ENCODE measurements at places on chromosomes 6 and 20.

DNA sequence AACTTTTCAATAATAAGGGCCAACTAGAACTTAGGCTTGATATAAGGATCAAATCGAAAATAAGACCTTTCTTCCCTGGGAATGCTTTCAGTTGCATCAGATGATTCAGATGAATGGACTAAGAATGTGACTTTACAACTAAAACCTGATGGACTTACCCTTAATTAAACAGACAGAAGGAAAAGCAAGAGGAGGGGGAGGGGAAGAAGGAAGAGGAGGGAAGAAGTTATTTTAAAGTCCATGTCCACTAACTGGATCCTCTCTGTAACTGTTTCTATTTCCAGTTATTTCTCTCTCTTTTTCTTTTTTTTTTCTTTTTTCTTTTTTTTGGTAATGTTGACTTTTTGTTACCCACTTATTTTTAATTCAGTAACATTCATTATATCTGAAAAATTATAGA lies 486.0 kb downstream of the MAFB start:
- DNase-seq: no peak

DNA sequence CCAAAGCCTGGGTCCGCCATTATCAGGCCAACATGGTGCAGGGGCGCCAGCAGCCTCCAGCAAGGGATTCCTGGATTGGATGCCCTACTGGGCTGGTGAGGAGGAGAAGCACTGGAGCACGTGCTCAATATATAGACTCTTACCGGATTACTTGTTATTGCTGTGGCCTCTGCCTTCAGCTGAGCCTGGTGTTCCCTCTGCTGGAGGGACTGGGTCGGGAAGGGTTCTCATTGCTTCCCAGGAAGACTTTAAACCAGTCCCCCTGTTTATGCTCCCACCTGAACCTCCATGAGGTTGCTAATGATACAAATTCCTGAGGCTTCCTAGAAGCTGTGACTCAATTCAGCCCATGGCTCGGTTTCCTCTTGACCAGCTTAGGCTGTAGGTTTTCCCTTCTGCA lies 186.7 kb upstream of the ARID1B start:
- DNase-seq: no peak

DNA sequence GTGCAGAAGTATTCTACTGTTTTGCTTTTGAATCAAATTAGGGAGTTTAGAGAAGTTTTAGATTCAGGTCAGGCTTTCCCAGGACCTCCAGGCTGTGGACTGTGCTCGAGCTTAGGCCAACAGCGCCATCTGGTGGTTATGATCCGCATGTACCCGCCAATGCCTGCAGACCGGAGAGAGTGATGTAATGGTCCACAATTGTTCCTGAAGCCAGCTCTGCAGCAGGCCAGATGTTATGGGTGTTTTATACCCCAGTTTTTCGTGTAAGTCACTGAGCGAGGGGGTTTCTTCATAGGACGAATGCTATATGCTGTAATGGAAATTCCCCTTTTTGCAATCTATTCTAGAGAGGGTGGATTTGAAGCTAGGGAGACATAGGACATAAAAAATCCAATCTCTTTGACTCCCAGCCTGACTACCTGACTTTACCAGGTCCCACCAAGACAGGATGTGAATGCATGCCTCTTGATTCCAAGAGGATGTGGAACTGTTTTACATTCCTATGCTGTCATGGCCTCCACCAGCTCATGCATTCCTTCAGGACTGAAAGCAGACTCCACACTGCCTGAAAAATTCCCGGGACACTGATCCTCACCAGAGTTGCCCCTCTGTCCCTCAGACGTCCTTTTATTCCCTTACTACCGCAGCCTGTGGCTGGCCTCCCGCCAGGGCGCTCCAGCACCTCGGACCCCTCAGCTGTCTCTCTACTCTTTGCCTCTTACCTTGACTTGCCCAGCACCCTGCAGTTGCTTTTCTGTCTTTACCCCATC lies 41.2 kb upstream of the LY86 start:
- peak; percentile 78 for DNase-seq

- no peak for DNase-seq
Measured at GRCh38 chr6:68891419-68891818, 256.3 kb downstream of the ADGRB3 start.

DNA sequence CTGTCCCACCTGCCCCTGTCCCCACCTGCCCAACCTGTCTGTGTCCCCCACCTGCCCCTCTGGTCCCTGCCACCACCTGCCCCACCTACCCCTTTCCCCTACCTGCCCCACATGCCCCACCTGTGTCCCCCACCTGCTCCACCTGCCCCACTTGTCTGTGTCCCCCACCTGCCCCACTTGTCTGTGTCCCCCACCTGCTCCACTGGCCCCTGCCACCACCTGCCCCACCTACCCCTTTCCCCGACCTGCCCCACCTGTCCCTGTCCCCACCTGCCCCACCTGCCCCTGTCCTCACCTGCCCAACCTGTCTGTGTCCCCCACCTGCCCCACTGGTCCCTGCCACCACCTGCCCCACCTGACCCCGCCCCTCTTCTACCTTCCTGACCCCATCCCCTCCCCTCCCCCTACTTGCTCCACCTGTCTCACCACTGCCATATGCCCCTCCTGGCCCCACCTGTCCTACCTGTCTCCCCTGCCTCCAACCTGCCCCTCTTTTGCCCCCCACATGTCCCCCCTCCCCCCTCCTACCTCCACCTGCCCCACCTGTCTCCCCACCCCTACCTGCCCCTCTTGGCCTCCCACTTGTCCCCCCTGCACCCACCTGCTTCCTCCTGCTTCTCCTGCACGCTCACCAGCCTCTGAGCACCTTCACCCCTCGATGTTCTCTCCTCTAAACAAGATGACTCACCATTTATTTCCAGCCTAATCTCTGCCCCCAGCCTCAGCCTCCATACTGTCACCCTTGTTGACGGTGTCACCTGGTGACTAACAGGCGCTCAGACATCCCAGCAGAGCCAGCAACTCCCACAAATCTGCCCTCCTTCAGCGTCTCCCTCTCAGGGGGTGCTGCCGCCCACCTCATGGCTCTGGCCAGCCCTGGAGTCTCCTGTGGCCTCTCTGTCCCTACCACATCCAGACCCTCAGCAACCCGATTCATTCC lies 5.6 kb upstream of the MYT1 start:
- no peak for DNase-seq

DNA sequence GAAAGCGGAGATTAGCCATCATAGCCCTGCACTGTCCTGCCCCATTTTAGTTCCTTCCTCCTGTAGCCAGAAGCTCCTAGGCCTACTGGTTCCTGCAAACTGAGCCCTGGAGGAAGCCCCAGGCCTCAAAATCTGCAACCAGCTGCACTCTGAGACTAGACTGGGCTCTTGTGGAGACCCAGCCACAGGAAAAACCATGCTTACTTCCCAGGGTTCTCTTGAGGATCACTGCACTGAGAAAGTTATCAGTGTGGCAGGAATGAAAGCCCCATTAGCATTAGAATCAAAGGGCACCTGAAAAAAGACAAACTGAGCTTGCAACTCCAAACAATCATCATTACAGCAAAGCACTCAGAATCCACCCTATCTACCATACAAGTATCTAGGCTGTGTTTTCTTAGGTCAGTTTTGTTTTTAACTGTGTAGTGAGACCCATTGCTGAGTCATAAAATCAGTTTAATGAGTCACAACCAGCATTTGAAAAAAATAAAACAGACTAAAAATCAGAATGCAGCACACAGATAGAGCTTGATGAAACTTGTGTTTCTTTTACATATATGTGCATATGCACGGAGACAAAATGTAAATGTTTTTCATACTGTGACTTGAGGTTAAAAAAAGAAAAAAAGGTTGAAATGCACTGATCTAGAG lies 91.0 kb downstream of the UNC5CL start:
- DNase-seq: no peak

- no peak for DNase-seq
Measured at GRCh38 chr6:101853231-101854085, 459.9 kb downstream of the GRIK2 start.

DNA sequence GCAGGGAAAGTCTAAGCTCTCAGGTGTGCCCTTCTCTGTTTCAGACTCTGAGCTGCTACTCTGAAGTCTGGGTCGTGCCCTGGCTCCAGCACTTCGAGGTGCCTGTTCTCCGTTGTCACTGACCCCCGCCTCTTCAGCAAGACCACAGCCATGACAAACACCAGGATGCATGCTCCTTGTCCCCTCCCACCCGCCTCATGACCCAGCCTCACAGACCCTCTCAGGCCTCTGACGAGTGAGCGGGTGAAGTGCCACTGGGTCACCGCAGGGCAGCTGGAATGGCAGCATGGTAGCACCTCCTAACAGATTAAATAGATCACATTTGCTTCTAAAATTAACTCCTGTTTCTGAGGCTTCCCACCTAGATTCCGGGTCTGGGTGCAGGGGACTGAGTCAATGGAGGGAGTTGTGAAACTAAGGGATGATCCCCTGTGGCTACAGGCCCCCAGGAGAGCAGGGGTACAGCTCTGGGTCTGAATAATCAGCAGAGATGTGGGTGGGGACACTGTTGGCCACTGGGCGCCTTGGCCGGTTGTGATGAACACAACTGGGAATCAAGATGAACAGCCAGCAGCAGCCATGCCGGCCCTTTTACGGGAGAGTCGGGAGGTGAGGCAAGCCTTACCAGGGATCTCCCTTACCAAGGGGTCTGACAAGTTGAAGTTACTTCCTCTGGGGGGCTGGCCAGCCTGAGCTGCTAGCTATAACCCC lies 10.7 kb downstream of the CST7 start:
- no peak for DNase-seq

DNA sequence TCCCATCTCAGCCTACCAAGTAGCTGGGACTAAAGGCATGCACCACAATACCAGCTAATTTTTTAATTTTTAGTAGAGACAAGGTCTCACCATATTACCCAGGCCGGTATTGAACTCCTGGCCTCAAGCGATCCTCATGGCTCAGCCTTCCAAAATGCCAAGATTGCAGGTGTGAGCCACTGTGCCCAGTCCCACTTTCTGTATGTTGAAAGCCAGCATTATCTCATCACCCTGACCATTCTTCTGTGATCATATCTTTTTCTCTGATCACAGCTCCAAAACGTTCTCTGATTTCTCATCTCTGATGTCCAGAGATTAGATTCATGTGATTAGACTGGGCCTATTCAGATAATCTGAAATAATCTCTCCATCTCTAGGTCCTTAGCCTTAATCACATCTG lies 337.7 kb downstream of the TPBG start:
- no peak for DNase-seq

GRCh38 chr6:144460327-144461095 lies 175.4 kb downstream of the UTRN start:
- DNase-seq: no peak

- DNase-seq: no peak
Measured at GRCh38 chr6:122020588-122021264, 378.7 kb upstream of the HSF2 start.

GRCh38 chr20:33062105-33062824 lies 8.6 kb downstream of the BPIFB3 start:
- DNase-seq: no peak
